ENCODE measurements at places on chromosomes 5 and 9.

DNA sequence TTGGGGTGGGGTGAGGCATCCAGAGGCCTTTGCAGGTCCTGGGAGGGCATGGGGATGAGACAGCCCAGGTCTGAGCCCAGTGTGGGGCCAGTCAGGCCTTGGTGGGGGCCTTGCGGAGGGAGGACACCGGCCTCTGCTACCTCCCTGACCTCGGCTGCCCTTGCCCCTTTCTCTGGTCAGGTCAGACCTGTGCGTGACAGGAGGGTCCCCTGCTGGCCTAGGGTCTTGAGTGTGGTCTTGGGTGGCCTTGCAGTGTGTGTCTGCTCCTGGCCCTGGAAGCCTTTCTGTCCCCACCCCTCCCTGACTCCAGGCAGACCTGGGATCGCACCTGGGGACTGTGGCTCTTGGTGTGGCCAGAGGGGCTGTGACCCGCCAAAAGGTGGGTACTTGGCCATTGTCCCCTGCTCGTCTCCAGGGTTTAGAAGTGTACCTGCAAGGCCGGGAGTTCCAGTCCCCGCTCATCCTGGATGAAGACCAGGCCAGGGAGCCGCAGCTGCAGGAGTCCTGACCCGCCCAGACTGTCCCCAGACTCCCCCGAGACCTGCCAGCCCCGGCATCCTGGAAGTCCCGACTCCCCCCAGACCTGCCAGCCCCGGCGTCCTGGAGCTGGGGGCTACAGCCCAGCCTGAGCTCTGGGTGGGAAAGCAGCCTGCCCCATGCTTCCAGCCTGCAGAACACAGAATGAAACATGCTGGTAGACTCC lies 4.4 kb upstream of the MAN1B1 start:
- no peak for DNase-seq

- DNase-seq: no peak
Observed at GRCh38 chr5:151670083-151670686, 16.5 kb downstream of the SPARC start.

- DNase-seq: no peak
Observed at GRCh38 chr9:22838266-22838665, 391.6 kb downstream of the DMRTA1 start.

- no peak for DNase-seq
Observed at GRCh38 chr9:78280982-78281668, 15.8 kb upstream of the PSAT1 start.

GRCh38 chr5:172640822-172641358 lies at the start of gene NEURL1B:
TSS of gene NEURL1B (plus strand) at chr5:172641263. CDS start at chr5:172641407, 144 bp downstream.
- DNase-seq: no peak

- no peak for DNase-seq
Observed at GRCh38 chr9:131076347-131077195, 19.8 kb upstream of the AIF1L start.

- no peak for DNase-seq
Observed at GRCh38 chr9:133261753-133262120, 13.3 kb downstream of the ABO start.

DNA sequence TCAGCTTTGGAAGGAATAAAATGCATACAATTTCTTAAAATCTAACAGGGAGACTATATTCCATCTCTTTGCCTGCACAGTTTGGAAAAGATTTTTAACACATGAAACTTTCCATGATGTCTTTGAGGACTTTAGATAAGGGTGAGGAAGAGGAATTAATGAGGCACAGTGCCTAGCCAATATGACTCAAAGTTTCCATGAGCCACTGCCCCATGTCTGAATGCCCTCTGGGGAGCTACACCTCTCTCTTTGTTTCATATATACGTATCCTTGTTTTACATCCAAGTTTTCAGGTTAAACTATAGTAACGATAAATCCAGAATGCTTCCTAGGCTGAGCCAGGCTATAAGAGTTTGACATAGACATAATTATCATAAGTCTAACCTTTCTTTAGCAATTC lies 349.3 kb upstream of the TLE4 start:
- no peak for DNase-seq

DNA sequence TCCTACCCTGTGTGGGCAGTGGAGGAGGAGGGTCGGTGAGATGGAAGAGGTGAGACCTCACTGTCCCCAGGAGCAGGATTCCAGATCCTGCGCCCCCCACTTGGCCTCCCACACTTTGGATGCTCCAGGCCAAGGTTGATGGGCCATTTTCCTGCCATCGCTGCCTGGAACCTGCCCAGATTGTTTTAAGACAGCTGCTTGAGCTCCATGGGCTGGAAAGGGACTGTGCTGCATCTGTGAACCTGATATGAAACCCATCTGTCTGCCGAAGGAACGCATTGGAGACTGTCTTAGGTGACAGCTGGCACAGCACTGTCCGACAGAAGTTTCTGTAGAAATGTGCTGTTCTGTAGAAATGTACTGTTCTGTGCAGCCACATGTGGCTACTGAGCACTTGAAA lies 72.7 kb upstream of the SLC25A48 start:
- DNase-seq: no peak

GRCh38 chr5:4189317-4189716 lies 593.7 kb downstream of the IRX1 start:
- DNase-seq: no peak

DNA sequence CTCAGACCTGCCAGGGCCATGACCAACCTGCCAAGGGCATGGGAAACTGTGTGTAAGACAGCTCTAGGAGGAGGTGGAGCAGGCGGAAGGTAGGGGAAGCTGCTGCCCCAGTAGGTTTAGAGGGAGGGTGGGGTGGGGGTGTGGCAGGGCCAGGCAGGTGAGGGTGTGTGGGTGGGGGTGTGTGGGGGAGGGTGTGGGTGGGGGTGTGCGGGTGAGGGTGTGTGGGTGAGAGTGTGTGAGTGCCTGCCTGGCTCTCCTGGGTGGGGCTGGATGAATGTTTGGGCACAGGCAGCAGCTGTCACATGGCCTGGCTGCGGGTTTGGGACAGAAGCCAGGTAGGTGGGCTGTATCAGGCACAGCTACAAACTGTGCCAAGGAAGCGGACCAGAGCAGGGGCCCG lies 8.8 kb upstream of the N4BP3 start:
- no peak for DNase-seq

DNA sequence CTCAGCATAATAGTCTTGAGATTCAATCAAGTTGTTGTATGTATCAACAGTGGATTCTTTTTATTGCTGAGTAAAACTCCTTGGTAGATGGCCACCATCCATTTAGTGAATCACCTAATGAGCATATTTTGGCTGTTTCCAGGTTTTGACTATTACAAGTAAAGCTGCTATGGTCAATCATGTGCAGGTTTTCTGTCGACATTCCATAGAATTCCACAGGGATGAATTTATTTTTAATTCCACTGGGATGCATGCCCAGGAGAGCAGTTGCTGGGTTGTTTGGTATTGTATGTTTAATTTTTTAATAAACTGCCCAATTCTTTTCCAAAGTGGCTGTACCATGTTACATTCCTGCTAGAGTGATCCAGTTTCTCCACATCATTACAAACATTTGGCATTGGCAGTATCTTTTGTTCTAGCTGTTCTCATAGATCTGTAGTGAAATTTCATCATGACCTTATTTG lies 10.5 kb upstream of the S1PR3 start:
- no peak for DNase-seq

DNA sequence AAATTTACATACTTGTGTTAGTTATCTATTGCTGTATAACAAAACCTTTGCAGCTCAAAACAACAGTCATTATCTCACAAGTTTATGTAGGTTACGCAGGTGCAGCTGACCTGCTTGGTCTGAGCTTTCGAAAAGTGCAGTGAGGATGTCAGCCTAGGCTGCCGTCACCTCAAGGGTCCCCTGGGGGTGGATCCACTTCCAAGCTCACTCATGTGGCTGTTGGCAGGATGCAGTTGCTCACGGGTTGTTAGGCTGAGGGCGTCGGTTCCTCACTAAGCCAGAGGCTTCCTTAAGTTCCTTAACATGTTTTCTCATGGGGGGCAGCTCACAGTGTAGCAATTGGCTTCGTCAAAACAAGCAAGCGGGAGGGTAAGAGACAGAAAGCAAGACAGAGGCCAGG lies 139.8 kb downstream of the DOCK8 start:
- DNase-seq: no peak

- no peak for DNase-seq
Observed at GRCh38 chr9:130371196-130371966, 73.4 kb upstream of the ASS1 start.

DNA sequence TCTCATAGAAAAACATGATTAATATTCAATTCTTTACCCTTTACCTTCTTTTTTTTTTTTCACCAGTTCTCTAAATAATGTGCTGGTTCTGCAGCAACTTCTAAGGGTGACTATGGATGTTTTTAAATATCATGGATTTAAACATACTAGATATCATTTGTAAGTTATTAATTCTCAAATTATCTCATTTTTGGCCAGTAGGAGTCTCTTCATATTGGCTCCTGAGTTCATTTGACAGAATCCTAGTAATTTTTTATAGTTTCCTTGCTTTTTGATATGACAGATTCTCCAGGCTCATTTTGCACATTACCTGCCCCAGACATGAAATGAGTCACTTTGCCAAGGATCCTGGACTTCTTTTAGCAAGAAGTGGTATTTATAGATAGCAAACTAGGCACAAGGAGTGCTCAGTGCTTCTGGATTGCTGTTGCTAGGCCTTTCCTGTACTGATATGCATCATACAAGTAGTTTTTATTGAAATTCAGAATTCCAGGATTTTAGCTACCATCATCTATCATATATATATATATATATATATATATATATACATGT lies 201.3 kb upstream of the IL12B start:
- no peak for DNase-seq

DNA sequence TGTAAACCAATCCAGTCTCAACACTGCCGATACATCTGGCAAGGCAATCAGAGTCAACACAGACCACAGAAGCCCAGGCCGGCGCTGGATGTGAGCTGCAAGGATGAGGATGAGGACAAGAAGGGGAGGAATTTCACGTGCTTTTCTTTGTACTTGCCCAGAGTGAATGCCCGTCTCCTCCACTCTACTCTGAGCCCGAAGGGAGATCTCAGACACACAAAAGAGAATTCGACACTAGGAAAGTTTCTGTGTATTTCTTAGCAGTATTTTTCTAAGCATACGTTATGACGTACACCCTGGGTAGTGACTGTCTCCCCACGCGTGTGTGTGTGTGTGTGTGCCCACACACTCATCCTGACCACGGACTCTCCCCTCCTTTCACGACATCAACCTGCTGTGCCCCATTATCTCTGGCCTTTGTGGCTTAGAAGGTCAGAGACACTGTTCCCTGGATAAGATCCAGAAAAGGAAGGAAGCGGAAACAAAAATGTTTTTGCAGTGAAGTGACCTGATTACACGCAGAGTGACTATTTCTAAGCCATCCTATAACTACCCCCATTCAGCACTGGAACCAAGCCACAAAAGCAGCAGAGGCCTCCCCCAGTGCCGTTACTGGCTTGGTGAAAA lies 227.3 kb upstream of the DAPK1 start:
- DNase-seq: no peak

GRCh38 chr5:41935544-41935943 lies 10.5 kb downstream of the FBXO4 start:
- DNase-seq: no peak

- DNase-seq: no peak
Observed at GRCh38 chr5:133918316-133918715, 50.1 kb downstream of the C5orf15 start.

DNA sequence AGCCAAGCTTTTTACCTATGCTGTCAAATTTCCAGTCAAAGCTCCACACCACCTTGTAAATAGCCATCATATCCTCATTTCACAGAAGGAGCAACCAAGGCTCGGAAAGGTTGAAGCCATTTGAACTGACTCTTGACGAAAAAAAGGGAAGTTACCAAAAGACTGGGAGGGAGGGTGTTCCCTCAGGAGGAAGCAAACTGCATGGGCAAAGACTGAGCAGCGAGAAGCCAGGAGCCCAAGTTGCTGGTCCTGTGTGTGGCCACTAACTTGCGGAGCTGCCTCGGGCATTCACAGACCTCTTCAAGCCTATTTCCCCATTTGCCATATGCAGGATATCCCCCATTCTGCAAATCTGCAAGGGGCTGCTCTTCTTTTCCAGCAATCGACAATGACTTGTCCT lies 37.4 kb downstream of the TTLL11 start:
- DNase-seq: no peak

DNA sequence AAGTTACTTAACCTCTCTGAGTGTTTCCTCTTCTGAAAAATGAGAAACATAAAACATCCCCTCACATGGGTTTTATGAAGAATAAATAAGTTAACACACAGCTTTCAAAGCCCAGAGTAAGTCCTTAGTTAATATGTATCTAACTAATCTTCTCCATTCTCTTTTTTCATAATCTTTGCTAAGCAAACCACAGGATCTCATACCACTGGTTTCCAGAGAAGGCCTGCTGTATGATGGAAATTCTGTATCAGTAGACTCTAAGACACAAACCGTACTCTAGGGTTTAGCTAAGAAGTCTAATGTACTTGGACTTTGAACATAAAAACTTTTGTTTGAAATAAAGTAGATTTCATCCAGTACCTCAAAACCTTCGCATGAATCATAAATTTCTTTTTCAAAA lies 307.9 kb downstream of the SPOCK1 start:
- DNase-seq: no peak

- DNase-seq: no peak
Observed at GRCh38 chr5:119131530-119132304, 60.8 kb downstream of the DMXL1 start.

All from stimulated activated CD8-positive, alpha-beta memory T cell treated with anti-CD3 and anti-CD28 coated beads, Interleukin-7, amount 100 ng/mL, for 1 hour (primary cell).